ENCODE measurements at places on chromosomes 3 and 15.

- no peak for DNase-seq
These were observed 5.9 kb downstream of the ZBTB20 start for GRCh38 chr3:115141033-115141757.

- DNase-seq = no peak
These were observed 45.7 kb downstream of the EHHADH start for GRCh38 chr3:185207931-185208746.

DNA sequence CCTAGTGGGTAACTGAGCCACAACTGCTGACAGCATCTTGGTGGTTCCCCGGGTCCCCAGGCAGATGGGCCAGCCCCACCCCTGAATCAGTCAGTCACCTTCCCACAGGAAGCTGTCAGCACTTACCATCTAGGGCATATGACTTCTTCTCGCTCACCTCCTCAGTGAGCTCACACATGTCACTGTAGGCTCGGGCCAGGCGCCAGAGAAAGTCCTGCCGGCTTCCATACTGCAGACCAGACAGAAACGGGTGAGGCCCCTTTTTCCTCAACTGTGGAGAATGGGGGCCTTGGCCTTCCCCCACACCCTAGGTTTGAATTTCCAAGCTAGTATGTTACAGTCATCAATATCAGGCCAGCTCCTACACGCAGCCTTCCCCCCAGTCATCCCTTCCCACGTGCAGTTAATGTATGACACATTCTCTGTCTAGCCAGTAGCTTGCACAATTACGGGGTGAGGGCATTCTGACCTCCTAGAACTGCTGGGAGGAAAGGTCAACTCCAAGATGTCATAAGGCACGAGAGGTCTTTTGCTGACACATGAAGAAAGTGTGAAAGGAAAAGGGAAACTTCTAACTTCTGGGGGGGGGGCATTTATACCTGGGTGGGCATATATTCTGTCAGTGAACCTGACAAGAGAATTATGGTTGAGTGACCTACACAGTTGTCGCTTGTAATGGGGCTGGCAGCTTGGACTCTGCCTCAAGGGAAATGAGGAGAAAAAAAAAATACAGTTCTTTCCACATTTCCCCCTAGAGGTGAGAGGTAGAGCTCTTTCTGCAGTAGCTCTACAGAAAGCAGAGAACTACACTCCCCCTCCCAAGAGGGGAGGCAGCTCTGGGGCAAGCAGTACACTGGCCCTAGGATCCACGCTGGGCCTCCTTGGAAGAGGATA is 10.9 kb downstream of the RMDN3 start:
- DNase-seq = no peak

GRCh38 chr15:98983334-98983733 is 24.3 kb downstream of the PGPEP1L start:
- DNase-seq = no peak

DNA sequence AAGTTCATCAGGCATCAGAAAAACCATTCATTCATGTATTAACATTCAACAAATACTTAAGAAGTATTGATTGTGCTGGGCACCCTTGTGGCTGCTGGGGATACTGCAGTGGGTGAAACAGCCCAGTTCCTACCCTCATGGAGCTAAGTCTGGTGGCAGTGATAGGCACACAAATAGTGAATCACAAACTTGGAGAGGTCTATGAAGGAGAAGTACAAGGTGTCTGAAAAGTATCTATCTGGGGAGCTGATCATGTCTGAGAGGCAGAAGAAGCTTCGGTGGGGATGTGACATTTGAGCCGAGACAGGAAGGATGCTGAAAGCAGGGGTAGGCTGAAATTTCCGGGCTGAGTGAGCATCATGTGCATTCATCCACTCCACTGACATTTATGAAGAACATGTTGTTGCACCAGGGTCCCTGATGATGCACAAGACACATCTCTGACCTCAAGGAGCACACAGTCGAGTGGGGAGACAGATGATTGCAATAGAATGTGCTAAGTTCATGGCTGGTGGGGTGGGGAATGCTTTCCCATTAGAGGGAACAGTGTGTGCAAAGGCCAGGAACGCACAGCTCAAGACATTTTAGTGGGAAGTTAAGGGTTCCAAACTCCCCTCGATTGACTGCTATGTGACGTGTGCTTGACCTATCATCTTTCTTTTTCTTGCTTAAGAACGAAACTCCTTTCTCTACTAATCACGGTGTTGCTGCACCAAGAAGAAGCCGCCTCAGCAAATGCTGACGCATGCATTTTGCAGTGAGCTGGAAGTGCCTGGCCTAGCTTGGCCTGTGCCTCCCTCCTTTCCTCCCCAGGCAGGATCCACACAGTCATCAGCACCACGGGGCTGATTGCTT is 309.1 kb upstream of the ICE2 start:
- no peak for DNase-seq

GRCh38 chr3:196694202-196694638 is 17.8 kb downstream of the CEP19 start:
- no peak for DNase-seq

Data from bone marrow (tissue), 2 donors.